Stimulated activated CD4-positive, alpha-beta T cell treated with anti-CD3 and anti-CD28 coated beads, Interleukin-1b, Interleukin-23, amount 100 ng/mL, for 4 hours (primary cell): ENCODE measurements at places on chromosomes 5 and 9.

- no peak for DNase-seq
Measured at GRCh38 chr5:147853372-147853987, 22.0 kb upstream of the SPINK1 start.

- DNase-seq: no peak
Measured at GRCh38 chr5:9240431-9240830, 305.4 kb downstream of the SEMA5A start.

DNA sequence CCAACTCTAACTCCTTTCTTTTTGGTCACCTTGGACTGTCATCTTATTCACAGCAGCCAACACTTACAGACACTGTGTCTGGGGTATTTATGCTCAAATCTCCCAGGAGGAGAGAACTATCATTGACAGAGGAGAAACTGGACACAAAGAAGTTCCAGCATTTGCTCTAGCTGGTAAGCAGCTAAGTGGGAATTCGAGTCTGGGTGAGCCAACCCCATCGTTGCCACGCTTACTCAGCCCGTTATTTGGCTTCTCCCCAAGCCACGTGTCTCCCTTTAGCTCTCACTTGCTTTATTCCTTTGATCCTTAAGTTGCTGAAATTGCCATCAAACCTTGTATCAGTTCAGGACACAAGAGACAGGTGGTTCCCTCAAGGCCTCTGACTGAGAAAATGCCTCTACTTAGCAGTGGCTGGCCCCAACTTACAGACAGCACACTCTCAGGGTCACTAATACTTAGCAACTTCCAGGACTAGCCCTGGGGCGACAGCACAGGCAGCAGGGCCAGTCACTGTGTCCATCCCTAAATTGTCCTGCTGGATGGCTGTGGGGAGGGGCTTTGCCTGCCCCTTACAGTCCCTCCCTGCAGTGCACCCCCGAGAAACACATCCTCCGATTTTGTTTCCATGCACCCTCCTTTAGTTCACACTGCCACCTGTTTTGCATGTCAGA is 1.4 kb downstream of the SLC36A2 start:
- no peak for DNase-seq

DNA sequence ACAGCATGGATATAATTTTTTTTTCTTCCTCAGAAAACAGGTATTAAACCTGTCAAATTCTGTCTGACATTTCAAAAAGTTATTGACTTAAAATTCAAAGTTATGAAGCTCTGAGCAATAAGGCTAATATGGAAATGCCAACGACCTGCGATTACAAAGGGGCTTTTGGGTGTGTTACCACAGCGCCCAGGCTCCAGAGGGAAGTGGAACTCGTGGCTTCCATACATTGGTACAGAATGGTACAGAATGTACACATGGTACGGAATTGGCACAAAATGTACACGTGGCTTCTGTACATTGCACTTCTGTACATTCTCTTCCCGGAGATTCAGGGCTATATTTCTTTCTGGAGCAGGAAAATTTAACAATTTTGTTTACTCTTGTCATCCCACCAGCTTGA is 225.1 kb upstream of the TBCA start:
- no peak for DNase-seq

DNA sequence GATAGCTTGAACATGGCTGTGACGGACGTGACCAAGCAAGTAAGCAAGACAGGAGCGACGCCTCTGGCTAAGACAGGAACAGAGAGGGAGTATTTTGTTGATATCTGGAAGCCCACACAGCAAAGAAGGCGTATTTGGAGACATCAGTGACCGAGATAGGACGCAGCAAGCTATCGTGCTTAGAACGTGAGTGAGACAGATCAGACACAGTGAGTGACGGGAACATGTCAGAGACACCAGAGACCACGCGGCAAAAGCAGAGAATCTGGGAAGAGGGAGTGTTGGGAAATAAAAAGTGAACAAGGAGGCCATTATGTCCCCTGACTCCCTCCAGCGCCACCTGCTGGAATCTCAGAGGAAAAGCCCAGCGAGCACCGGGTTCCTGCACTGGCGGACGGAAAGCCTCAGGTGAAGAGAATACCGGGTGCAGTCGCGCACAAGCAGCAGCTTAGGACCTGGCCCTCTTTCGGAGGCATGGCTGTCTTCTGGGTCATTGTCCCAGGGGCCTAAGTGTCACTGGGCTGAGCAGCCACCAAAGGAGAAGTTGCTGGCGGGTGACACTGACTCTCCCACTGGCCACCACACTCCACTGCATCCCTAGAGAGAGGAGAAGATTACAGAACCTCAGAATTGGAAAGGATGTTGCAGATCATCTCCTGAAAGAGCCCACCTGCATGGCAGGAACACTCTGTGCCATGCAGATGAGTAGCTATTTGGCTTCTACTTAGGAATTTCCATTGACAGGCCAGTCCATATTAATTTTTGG is 99.1 kb downstream of the FBXO38 start:
- peak; percentile 24 for DNase-seq

DNA sequence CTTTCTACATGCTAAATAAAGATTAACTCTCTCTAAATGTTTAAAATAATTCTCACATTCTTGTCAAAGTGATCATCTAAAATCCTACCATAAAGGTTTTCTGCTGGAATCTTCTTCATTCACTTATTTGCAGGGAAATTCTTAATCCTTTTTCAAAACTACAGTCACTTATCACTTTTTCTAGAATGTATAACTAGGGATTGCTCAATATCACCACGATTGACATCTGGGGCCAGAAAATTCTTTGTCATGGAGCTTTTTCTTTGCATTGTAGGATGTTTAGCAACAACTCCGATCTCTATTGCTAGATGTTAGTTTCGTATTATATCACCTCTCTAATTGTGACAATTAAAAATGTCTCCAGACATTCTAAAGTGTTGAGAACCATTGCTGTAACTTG is 344.9 kb upstream of the PIK3R1 start:
- no peak for DNase-seq

GRCh38 chr9:92463984-92464383 is 18.3 kb downstream of the ASPN start:
- no peak for DNase-seq

- no peak for DNase-seq
Measured at GRCh38 chr9:98701576-98701975, 7.2 kb downstream of the GABBR2 start.

- peak; percentile 28 for DNase-seq
Measured at GRCh38 chr5:179623906-179624741, 653 bp upstream of the HNRNPH1 start.

DNA sequence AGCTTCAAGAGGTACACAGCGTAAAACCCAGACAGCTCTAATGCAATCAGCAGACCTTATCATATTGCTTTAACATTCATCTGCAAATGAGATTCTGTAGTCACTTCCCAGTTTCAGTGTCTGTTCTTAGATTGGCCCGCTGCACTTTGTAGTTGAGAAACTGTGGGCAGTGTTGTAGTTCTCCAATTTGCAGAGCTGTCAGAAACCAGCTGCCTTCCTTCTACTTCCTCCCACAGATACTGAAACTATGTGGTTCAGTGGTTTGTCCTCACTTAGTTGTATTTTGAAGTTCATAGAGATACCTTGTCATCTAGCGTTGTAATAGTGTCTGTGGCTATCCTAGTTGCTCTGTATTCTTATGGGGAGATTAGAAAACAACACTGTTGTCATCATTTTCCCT is 39.6 kb upstream of the TRIM36 start:
- no peak for DNase-seq

- no peak for DNase-seq
Measured at GRCh38 chr5:10503321-10503720, 60.5 kb upstream of the ANKRD33B start.

DNA sequence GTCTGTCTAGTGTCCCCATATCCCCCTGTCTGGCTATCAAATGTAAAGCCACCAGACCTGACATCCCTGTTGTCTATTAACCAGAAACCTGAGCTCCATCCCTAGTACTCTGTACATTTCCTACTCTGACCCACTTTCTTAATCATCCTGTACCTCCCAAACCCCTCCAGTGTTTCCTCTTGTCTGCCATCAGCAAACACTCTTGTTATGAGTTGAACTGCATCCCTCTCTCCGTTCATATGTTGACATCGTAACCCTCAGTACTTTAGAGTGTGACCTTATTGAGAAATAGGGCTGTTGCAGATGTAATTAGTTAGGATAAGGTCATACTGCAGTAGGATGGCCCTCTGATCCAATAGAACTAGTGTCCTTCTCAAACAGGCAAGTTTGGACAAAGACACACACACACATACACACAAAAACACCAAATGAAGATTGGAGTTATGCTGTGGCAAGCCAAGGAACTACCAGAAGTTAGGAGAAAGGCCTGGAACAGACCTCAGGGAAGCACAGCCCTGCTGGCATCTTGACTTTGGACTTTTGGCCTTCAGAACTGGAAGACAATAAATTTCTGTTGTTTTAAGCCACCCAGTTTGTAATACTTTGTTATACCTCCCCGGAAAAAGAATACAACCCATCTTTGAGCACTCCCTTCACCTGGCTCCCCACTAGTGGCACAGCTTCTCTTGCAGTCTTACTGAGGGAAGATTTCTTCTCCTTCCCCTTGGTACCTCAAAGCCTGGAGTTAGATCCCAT is 180.0 kb upstream of the PTGER4 start:
- no peak for DNase-seq

DNA sequence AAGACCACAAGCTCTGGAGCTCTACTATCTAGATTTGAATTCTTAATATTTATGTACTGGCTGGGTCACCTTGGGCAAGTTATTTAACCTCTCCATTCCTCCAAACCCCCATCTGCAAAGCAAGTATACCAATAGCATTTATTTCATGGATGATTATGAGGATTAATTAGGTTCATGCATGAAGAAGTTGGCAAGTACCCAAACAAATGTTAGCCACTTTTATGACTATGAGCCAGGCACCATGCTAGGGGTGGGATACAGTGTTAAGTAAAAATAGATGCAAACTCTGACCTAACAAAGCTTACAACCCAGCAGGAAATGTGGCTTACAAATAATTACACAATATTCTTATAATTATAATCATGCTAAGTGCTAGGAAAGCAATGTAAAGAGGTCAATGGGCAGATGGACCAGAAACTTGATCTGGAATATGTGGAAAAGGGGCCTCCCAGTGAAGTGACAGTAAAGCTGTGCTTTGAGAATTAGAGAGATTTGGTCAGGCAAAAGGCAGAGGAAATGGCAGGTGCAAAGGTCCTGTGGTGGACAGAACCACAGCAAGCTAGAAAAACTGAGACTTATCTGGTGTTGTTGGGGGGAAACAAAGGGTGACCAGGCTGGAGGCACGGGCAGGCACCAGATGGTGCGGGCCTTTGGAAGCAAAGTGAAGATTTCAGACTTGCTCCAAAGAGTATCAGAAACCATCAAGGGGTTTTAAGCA is 525.2 kb upstream of the TRPC7 start:
- DNase-seq: no peak

DNA sequence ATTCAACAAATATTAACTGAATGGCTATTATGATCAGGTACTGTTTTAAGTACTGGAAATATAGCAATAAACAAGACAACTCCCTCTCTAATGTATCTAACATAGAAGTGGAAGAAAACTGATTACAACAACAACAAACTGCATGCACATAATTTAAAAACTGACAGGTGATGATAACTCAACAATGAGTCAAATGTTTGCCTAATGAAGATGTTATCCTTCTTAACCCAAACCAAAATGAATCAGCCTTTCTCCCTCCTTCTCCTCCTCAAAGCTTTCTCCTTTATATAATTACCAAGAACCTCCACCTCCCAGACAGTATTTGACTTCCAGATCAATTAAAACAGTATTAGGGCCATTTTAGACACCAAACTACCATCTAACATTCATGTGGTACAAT is 49.3 kb downstream of the RICTOR start:
- no peak for DNase-seq

- no peak for DNase-seq
Measured at GRCh38 chr5:95697781-95698681, 15.2 kb upstream of the SPATA9 start.

DNA sequence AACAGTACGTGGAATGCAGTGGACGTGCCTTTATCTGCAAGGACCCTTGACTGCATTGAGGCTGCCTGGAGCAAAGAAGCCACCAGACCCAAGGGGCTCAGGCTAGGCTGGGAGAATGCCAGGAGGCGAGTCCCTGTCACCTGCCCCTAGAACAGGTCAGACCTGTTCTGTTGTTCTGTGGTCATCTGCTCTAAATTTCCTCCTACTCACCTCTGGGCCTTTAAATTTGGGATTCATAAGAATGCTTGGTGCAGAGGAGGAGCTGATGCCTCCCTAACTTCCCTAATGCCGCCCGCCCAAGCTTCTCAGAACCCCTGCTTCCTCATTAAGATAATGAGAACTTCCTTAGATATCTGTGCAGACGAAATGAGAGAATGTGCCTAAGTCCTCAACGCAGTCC is 32.0 kb downstream of the DAPK1 start:
- no peak for DNase-seq

- no peak for DNase-seq
Measured at GRCh38 chr9:108074900-108075299, 585.3 kb upstream of the KLF4 start.

GRCh38 chr5:79510638-79511037 is 3.3 kb downstream of the HOMER1 start:
- no peak for DNase-seq

- DNase-seq: no peak
Measured at GRCh38 chr9:90018688-90019087, 413.9 kb downstream of the GADD45G start.

DNA sequence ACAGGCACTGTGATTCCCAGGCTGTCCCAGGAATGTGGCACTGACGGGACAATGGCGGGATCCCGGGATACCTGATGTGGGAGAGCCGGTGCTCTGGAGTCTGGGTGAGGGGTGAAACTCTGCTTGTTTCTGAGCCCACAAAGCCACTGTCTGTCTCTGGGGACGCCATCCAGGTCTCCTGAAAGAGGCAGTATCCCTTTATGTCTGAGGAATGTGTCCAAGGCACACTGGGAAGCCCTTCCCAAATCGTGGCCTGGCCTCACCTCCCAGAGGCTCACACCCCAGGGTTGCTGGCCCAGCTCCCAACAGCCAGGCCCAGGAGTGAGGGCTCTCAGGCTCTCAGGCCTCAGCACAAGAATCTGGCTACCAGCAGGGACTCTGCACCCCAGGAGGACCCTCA is 27.1 kb downstream of the ORM2 start:
- no peak for DNase-seq

- no peak for DNase-seq
Measured at GRCh38 chr9:108823829-108824228, 32.0 kb downstream of the ACTL7B start.

GRCh38 chr5:149521739-149522685 is 29.2 kb downstream of the CSNK1A1 start:
- DNase-seq: no peak

GRCh38 chr5:104789366-104789765 is 1226.8 kb upstream of the NUDT12 start:
- DNase-seq: no peak

GRCh38 chr9:98765256-98765655 is 31.1 kb downstream of the ANKS6 start:
- DNase-seq: no peak
